Stimulated activated CD8-positive, alpha-beta memory T cell treated with anti-CD3 and anti-CD28 coated beads, Interleukin-4, amount 100 ng/mL, for 4 hours (primary cell): ENCODE measurements at places on chromosomes 1 and 21.

DNA sequence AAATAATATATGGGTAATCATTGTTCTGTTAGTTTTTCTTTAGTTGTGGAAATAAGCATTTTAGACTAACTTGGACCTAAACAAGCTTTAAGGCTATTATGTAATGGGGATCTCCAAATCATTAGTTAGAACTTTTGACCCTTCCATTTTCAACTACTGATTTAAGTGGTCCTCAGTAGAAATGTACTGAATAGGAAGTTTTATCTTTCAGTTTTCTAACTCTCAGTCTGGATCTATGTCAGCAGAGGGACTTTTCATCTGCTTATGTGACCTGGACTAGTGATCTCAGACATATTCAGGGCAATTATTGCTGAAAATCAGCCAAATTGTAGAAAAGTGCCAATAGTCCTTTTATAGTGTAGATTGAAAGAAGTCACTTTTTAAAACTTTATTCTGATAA lies 56.0 kb downstream of the SASS6 start:
- DNase-seq, result no peak

DNA sequence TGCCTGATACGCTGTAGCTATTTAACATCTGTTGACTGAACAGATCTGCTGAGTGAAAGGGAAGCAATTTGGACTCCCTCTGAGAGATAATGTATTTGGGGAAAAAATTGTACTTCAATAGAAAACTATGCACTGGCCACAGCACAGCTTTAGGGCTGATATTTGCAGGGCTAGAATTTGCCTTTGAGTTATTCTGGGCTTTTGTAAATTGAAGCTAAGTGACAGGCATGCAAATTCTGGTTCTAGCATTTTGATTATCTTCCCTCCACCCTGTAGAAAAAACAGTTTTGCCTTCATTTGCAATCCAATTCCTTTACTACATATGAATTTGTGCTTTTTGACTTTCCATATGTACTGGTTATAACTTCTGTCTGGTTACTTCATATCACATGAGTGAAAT lies 7.9 kb downstream of the KYAT3 start:
- DNase-seq, result no peak

GRCh38 chr1:61352845-61353435 lies 270.6 kb downstream of the NFIA start:
- no peak for DNase-seq

GRCh38 chr1:48206371-48206770 lies 16.1 kb upstream of the SLC5A9 start:
- DNase-seq, result no peak

DNA sequence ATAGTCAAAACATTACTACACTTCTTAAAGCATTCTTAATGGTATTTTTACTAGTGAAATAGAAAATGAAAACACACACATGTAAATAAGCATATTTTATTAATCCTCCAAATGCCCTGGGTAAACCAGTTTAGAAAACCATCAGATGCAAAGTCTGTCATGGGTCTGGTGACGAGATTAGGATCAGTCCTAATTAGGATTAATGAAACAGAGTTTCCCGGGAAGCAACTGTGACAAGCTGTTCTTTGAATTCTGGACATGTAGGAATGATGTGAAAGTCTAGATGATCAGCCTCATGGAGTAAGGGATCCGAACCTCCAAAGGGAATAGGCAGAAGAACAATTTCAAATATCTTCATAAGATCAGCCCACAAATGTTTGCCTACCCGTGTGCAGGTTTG lies 250.2 kb downstream of the KIF26B start:
- DNase-seq, result no peak
